Hair follicular keratinocyte (primary cell): ENCODE measurements at places on chromosomes 16 and 17. TPM values are rescaled to one million over a fixed set of nuclear protein-coding genes. Genes with fewer than 3 reads are reported as not detected.

The MPV17L gene
- total RNA-seq, result 0.16 and 1.5 TPM in 2 replicates

The CCL14 gene
- not detected in 2 replicates for total RNA-seq

The LPCAT2 gene
- 24.9 and 40.3 TPM in 2 replicates for total RNA-seq

The CPNE7 gene
- 0.70 and 4.8 TPM in 2 replicates for total RNA-seq

The TMC5 gene
- not detected in 2 replicates for total RNA-seq
